ENCODE measurements at places on chromosomes 7 and 10.

DNA sequence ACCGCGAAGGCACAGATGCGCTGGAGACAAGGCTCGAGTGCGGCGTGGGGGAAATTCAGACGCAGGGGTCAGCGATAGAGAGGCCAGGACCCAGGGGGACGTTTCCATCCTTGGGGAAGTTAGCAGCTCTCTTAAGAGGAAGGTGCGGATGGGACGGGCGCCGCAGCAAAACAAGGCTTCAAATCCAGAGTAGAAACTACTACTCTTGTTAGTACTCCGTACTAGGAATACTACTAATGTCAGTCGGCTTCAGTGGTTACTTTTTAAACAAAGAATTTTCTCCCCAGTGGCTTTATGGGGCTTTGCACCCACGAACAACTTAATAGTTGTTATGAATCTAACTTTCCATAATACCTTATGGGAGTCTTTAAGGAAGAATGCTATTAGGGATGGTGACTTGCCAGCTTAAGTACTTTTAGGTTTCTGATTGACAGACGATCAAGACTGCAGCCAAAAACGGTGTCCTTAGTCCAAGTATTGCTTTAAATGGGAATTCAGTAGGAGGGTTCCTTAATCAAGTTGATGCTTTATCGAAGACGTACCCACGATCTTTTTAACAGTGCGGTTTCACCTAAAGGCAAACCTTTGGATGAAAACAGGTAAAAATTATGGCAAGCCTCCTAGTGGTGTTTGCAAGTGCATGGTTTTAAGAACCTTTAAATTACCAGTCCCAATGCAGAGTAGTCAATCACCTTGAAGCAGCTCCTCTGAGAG lies 812 bp upstream of the IDE start:
- no peak for DNase-seq

GRCh38 chr10:93445978-93446720 lies 36.0 kb downstream of the MYOF start:
- no peak for DNase-seq

DNA sequence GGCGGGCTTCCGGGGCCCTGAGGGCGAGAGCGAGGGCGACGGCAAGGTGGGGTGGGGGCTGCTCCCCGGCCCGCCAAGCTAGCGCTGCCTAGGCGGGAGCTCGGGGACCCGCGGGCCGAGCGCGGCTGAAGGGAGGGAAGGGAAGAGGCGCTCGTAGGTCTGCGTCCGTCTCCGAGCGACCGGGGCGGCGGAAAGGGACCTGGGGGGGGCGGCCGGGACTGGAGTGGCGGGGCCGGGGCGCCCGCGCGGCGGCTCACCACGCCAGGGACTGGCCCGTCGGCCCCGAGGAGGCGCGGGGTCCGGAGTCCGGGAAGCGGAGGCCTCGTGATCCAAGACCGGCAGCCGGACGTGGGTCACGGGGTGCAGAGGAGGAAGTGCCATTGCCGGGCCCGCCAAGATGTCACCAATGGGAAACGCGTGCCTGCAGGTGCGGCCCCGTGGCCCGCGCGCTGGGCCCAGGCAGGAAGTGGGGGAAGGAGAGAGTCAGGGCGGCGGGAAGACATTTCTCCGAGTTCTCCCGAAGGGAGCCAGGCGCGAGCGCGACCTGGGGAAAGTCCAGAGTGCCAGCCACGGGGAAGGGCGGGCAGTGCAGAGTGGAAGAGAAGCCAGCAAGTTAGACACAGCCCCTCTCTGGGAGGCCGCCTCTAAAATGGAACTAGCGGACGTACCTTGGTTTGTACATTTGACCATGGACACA lies 11.9 kb downstream of the HNRNPF start:
- DNase-seq, result peak; percentile 81

GRCh38 chr7:128157906-128158305 lies 83.2 kb upstream of the LEP start:
- DNase-seq, result no peak

DNA sequence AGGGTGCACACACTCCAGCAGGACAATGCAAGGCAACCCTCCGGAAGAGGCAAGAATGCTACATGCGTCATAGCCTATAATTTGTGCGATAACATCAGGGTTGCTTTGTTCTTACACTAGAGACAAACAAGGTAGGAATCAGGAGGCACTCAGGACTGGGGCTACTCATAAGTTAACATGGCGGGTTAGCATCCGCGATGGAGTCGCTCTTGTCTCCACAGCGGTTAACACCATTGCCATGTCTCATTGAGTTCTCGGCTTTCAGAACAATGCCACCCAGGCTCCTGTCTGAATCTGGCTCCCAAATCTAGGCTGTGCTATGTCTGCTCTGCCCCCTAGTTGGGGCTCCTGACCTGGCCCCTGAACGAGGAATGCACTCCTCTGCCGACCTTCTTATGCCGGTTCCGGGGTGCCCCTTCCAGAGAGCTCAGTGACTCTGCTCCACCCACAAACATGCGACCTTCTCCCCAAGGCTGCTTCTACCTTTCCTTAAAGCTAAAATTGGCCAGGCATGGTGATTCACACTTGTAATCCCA lies 24.9 kb upstream of the SLF2 start:
- DNase-seq, result no peak

GRCh38 chr7:43925984-43926797 lies at the start of gene UBE2D4:
Gene UBE2D4, plus strand, starts transcription at chr7:43926436. Its CDS starts 97 bp downstream, at chr7:43926533.
- DNase-seq, result peak; percentile 86

DNA sequence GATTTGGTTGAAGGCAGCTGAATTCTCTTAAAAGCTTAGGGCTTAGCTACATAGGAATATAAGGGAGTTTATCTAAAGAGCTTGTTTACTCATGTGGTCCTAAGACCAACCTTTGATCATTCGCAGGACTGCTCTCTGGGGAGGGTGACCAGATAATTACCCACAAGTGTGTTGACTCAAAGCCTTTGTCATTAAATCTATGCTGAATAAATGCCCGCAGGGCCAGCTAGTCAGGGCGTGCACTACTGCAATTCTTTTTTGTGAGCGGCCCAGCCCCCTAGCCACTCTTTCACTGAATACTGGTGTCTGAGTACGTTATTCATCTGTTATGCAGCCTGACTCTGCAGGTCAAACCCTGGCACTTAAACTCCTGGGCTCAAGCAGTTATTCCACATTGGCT lies 69.6 kb downstream of the AKAP9 start:
- DNase-seq, result no peak

GRCh38 chr10:126838316-126838715 lies 66.9 kb upstream of the DOCK1 start:
- no peak for DNase-seq

DNA sequence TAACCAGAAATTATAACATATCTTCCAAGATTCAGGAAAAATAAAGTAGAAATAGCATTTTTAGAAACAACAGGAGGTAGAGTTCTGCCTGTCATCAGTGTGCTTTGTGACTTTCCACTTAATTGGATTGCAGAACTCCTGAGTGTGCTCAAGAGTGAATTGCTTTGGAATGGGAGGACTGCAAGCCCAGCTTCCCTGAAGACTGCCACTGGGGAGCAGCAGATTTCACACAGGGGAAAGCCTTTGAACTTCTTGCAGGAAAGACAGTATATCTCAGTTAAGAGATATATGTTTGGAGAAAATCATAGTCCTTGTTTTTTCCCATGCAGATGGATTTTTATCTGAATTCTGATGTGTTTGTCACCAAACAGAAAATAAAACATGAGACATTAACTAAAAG lies 124.5 kb downstream of the TMEM168 start:
- no peak for DNase-seq

GRCh38 chr10:116110736-116111135 lies 162.3 kb downstream of the GFRA1 start:
- no peak for DNase-seq

DNA sequence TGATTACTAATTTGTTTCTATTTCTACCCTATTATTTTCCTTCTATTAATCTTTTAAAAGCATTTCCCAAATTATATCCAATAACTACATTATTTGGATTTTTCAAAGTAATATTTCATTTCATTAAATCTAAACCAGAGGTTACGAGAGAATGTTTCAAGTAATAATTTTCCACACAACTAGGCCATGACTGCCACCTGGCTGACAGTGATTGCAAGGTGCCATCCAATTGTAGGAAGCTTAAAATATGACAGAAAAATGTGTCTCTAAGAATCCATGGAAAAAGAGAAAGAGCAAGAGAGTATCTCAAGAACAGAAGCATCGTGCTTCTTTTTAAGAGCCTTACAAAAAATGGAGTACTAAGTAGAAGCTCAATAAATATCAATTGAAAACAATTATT lies 48.7 kb downstream of the TPK1 start:
- DNase-seq, result no peak

GRCh38 chr7:90982228-90982627 lies 282.0 kb upstream of the FZD1 start:
- no peak for DNase-seq

- DNase-seq, result no peak
Observed at GRCh38 chr7:129122078-129122750, 22.3 kb upstream of the TSPAN33 start.

- DNase-seq, result no peak
Observed at GRCh38 chr10:114767101-114767985, 54.2 kb upstream of the FHIP2A start.

DNA sequence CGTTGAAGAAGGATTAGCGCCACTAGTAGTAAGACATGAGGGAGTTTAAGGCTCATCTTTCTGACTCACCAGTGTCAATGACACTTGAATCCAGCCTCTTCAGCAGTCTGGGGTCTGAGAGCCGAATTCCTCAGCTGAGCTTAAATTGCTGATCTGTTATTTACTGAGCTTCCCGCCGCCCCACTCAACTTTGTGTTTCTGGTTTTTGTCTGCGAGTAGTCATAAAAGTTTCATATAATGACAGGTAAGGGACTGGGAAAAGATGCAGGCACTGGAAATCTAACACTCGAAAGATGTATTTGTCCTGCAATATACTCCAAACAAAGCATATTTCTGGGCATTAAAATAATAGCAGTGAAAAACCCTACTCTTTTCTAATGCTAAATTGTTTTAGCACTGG lies 51.2 kb upstream of the RELN start:
- no peak for DNase-seq

GRCh38 chr7:3896169-3896765 lies 595.2 kb downstream of the SDK1 start:
- DNase-seq, result no peak

DNA sequence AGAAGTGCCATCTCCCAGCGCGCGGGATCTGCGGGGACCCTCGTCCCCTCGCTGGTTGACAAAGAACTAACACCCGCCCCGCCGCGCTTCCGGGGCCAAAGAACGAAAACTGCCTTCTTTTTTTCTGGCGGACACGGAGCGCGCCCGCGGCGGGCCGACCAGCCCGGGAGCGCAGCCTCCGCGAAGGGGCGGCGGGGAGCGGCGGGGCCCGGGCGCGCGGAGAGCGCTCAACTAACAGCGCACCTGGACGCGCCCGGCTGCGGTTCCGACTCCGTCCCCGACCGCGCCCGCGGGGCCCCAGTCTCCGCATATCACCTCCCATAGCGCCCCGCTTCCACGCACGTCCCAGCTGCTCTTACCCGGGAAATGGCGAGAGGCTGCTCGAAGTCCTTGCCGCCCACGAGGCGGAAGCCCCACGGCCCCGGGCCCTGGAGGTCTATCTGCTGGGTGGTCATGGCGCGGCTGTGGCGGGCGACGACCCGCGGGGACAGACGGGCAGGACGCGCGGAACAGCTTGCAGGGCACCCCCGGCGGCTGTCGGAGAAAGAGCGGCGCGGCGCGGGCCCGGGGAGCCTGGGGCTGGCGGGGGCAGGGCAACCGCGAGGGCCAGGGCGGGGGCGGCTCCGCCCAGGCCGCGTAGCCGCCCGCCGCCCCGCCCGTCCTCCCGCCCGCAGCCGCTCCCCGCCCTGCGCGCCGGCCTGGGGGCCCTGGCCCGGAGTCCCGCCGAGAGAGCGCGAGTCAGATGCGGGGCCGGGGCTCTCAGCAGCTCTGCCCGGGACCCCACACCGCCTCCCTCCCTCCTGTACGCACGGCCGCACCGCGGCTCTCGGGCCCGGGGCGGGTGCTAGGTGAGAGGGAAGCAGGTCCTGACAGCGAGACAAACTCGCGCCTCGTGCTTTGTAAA lies at the start of gene PDLIM1:
Gene PDLIM1, minus strand, starts transcription at position 543 of the 904 bp plus-strand sequence. Its CDS starts 88 bp downstream, at position 455.
- DNase-seq, result peak; percentile 57

- no peak for DNase-seq
Observed at GRCh38 chr10:83553366-83553765, 585.9 kb upstream of the GHITM start.

DNA sequence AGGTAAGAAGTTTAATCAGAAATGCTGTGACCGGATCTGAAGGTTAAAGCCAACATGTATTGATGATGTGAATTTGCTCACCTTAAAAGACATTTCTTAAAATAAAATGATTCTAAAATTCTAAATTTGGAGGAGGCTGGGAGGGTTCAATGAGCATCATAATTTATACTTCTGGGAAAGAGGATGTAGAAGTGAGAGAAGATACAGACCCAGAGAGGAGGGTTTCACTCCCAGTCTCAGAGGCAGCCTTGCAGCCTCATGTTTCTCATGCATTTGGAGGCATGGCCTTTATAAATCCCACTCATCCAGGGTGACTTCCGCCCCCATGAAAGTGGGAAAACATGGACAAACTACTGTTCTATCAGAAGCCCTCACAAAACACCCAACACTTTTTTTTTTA lies 305.6 kb upstream of the PITRM1 start:
- no peak for DNase-seq

DNA sequence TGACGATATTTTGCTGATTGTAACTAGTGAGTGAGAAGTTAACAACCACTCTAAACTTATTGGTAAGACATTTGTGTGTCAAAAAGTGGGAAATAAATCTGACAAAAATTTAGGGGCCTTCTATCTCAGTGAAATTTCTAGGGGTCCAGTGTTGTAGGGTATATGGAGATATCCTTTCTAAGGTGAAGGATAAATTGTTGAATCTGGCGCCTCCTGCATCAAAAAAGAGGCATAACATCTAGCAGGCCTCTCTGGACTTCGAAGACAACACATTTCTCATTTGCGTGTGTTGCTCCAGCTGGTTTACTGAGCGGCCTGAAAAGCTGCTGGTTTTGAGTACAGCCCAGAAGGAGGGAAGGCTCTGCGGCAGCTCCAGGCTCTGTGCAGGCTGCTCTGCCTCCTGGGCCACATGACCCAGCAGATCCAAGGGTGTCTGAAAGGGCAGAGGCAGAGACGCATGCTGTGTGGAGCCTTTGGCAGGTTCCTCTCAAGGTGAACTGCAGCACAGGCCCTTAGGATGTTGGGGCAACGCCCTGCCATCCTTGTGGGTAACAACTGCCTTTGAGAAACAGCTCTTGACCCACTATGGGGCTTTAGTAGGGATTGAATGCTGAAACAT lies 72.4 kb downstream of the LMBR1 start:
- no peak for DNase-seq

DNA sequence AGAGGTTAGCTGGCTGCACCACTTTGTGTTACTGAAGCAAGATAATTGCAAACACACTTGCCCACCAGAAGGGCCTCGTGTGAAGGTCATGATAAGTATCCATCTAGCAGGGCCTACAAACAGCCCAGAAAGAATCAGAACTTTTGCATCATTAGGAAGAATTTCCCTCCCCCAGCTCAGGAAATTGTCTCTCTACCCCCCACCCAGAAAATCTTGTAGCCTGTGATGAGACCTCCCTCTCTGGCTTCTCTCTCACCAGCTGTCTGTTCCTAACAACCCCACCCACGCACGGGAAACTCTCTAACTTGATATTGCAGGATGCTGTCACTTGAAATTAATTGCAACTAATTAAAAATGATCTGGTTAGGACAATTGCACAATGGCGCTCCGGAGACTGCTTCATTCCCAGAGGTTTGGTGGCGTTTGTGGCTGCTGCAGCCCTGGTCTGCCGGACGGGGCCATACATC lies 34.5 kb downstream of the ZNF503 start:
- DNase-seq, result no peak

All from GM18507 (cell line).